ENCODE measurements at places on chromosomes 13 and 19.

DNA sequence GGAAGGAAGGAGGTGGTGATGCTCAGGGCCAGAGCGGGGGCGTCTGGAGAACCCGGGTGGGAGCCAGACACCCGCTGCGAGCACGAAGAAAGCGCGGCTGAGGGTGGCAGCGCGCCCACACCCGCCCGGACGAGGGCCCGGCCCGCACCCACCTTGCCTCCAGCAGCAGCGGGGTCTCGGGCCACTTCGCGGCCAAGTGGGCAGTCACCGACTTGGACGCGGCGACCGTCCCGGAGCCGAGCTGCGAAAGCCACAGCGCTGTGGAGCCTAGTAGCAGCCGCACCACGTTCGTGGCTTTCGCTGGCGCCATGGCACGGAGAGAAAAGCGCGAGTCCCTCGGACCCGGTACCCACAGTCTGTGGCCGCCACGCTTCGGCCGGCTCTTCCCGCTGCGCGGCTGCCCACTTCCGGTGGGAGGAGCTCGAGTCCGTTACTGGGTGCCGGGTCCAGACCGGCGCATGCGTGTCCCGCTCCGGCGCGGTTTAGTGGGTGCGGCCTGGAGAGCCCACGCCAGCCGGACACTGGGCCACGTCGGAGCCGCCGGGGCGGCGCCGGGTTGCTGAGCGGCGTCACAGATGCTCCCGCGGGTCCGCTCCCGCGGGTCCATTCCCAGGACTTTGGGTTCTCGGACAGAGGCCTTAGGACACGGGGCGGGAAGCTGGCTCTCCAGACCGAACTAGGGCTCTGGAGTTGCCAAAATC is at the start of gene UGGT2:
Gene UGGT2 (minus strand): TSS at position 399 of the 701 bp plus-strand sequence. CDS start 89 bp downstream, at position 310.
- no peak for DNase-seq

- peak; percentile 14 for DNase-seq
Measured at GRCh38 chr19:4456843-4457653, 546 bp downstream of the UBXN6 start.

- no peak for DNase-seq
Measured at GRCh38 chr13:34360702-34361101, 542.8 kb downstream of the RFC3 start.

GRCh38 chr19:7419153-7419552 is 69.7 kb downstream of the PEX11G start:
- no peak for DNase-seq

DNA sequence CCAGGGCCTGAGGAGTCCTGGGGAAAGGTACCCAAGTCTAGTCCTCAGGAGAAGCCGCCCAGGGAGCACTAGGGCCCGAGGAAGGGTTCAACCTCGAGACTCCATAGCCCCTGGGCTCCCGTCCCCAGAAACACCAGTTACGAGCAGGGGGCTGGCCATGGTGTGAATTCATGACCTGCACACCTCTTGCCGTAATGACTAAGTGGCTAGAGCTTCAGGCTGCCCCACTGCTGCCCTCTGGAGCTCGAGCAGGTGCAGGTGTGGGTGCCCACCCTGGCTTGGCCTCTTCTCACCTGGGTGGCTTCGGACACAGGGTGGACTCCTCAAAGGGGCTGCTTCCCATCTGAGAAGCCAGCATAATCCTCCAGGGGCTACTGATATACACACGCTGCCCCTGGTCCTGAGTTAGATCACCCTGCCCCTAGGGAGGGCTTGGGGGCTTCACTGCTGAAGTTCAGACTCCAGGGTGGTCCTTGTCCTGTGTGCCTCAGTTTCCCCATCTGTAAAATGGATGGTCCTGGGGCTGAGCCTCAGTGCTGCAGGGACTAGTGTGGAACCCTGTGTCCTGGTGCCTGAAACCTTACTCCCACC is 13.6 kb downstream of the SPC24 start:
- DNase-seq, result no peak

GRCh38 chr13:36857253-36857652 is 38.2 kb downstream of the RFXAP start:
- DNase-seq, result no peak

GRCh38 chr13:50594276-50595051 is 249.0 kb downstream of the DLEU7 start:
- DNase-seq, result no peak

- DNase-seq, result no peak
Measured at GRCh38 chr13:37486171-37486681, 112.3 kb downstream of the POSTN start.

- no peak for DNase-seq
Measured at GRCh38 chr13:98478189-98479129, 98.4 kb downstream of the STK24 start.

DNA sequence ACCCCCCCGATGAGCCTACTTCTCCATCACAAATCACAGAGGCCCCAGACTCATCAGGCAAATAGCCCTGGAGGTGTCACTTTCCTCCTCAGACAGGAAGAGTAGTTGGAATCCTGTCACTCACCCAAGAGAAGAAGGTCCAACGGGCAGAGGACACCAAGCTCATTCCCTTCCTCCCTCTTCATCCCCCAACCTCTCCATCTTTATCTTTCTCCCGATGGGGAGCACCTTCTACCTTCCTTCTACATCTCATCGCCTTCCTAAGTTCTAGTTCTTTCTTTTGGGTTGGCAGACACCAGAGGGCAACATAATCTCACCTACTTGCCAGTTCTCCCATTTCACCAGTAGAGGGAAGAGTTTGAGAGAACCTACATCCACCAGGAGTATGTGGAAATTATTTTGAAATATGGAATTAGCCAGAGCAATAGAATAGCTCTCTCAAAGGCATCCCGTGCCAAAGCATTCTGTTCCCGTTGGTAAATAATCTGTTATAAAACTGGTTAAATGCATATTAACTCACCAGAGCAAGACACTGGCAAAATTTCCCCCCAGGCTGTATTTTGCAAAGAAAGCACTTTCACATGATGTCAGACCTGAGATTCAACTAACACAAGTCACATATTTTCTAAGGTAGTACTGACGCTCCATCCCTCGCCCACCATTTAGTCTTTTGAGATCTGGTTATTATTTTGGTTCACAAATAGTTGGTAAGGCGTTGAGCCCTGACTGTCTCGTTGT is 55.0 kb downstream of the ZIC5 start:
- DNase-seq, result no peak

GRCh38 chr19:2548966-2549365 is 73.0 kb downstream of the GADD45B start:
- DNase-seq, result no peak

DNA sequence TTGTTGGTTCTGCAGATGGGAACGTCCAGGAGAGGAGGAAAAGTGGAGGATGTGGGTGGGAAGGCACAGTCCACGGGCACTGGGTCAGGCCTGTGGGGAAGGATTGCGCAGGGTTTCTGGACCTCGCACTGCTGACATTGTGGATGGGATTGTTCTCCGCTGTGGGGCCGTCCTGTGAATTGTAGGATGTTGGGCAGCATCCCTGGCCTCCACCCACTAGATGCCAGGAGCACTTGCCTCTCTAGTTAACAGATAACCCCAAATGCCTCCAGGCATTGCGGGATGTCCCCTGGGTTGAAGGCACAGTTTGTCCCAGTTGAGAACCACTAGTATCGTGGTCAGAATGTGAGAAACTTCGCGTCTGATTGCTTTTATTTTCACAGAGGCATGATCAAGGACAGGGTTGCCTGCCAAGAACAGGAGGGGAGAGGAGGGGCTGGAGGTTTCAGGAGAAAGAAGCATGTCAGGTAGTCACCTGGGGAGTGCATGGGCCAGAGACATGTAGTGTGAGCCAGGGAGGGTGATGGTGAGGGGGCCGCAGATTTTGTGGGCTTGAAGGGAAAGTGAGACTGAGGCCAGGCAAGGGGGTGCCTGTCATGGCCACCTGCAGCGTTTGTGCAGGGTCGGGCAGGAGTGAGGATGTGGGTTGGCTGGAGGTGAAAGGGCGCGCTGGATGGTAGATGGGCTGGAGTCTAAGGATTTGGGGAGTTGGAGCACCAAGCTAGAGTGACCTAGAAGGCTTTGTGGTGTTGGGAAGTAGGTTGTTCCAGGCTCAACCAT is 3.2 kb downstream of the ZNF628 start:
- DNase-seq, result no peak

- no peak for DNase-seq
Measured at GRCh38 chr19:35746531-35746930, 1.1 kb downstream of the PSENEN start.

Measured in stimulated activated CD8-positive, alpha-beta memory T cell treated with anti-CD3 and anti-CD28 coated beads, Interleukin-2, amount 100 ng/mL, for 1 hour (primary cell).